ENCODE measurements at places on chromosomes 6 and 20. TPM values are rescaled to one million over a fixed set of nuclear protein-coding genes. Genes with fewer than 3 reads are reported as not detected.

TTPAL gene
- total RNA-seq = 8.8 TPM

GRCh38 chr6:73901311-73901710 lies 205.3 kb downstream of the CD109 start:
- H3K27me3 ChIP-seq = no peaks in the 10 kb centered on the region
- DNase-seq = no peak
- no peaks in the 10 kb centered on the region for H3K36me3 ChIP-seq
- H3K4me3 ChIP-seq = no peak overlapping the region
- H3K27ac ChIP-seq = no peak overlapping the region

DNA sequence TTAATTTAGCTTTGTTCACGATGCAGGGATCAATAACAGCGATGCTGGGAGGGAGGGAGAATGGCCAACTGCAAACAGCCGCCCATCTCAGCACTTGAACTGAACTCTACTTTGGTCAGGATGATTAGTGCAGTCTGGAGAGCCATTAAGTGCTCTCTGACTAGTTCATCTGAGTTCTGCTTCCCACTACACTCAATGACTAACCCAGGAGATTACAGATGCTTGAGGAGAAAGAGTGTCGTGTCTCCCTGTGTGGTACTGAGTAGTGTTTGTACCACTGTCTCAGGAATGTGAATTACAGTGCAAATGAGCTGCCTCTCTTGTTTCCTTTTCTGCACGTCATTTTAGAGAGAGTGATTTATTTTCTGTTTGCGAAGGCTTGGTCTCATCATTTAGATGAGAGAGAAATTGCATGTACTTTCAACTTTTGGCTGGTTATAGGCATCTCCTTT lies 23.5 kb downstream of the CARMIL1 start:
- H3K36me3 ChIP-seq = no peaks in the 10 kb centered on the region
- no peak overlapping the region for H3K4me3 ChIP-seq
- no peaks in the 10 kb centered on the region for H3K27me3 ChIP-seq
- peak; percentile 91 for DNase-seq
- H3K27ac ChIP-seq = peak overlapping the region; percentile 60
- peaks cover 24% of the 10 kb centered on the region for H3K4me1 ChIP-seq

DNA sequence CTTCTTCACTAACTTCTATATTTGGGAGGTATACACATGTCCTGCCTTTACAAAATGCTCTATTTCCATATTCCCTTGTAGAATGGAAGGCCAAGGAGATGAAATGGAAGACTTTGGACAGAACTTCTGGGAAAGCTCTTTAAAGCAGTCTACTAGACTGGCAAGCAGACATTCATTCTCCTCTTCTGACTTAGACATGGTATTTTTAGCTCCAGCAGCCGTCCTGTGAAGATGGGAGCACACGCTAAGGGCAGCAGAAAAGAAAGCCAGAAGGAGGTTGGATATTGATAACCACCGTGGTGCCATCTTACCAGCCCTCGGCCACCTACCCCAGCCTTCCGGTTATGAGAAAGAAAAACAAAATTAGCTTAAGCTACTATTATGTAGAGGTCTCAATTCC lies 70.1 kb upstream of the E2F3 start:
- no peaks in the 10 kb centered on the region for H3K27me3 ChIP-seq
- no peaks in the 10 kb centered on the region for H3K36me3 ChIP-seq
- no peak overlapping the region for H3K27ac ChIP-seq
- DNase-seq = no peak

Data from SJSA1 (cell line).